Inflammatory macrophage (primary cell): ENCODE measurements at places on chromosomes 3 and 15.

DNA sequence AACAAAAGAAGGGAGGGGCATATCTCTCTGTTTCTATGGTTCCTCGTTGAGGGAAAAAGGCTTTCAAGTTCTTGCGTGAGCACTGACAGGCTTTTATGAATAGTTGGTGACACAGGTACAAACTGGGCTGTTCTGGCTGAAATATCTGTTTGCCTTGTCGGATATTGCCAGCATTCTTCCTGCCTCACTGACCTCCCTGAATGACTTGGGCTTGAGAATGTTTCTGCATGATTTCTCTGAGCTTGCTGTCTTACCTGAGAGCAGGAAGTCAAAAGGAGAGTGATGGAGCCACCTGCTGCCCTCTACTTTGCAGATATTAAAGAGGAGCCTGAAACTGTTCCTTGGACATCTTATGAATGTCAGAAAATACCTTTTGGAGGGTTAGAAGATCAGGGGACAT is 4.8 kb downstream of the GCNT3 start:
- DNase-seq, result no peak

GRCh38 chr15:72231833-72232478 is 966 bp upstream of the PKM start:
- DNase-seq, result peak; percentile 66

- DNase-seq, result no peak
Observed at GRCh38 chr15:74845581-74845980, 2.6 kb upstream of the ULK3 start.

- DNase-seq, result no peak
Observed at GRCh38 chr3:36394176-36394575, 13.9 kb downstream of the STAC start.

DNA sequence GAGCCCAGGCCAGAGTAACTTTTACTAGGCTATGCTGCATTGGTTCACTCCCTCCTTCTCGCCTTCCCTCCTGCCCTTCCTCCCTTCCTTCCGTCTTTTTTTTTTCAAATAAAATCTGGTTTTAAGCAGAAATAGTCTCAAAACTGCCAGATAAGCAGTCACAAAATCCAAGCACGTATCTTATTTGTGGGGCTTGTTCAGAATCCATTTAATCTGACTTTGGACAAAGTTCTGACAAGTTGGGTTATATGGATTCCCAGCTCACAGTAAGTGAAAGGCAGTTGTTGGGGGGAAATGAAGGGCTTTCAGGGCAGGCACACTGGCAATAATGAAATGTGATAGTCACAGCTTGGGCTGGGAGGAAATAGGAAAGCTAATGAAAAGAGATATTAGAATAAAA is 32.0 kb upstream of the PLXND1 start:
- DNase-seq, result no peak

DNA sequence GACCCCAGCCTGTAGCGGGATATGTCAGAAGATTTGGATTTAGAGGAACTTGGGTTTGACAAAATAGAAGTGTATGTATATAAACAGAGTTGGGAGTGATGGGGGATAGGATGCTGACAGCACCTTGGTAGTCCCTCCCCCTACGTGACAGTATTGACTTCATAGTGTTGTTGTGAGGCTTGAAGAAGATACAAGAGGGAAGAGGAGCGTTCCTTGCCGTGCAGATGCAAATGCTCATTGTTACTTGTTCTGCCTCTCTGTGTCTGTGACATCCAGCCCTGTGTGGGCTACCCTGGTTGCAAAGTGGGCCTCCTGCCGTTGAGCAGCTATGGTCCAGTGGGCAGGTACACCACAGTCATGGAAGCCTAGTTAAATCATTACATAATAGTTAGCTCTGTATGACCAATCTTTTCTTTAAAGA is 45.0 kb downstream of the SMAD3 start:
- DNase-seq, result no peak

DNA sequence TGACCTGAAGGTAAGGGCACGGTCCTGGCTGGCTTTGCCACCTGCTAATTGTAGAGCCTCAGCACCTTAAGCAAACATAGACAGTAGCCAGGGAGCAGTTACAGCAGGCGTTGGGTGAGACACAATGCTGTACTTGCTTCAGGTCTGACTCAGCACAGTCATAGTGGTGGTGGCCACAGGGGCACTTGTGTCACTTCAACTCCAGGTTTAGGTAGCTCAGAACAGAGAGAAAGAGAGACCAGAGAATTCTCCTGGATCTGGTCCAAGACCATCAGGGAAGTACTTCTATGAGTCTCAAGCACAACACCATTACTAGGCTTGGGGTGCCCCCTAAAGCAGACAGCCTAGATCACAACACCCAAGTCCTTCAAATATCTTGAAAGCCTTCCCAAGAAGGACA is 204.4 kb downstream of the OTOL1 start:
- no peak for DNase-seq

DNA sequence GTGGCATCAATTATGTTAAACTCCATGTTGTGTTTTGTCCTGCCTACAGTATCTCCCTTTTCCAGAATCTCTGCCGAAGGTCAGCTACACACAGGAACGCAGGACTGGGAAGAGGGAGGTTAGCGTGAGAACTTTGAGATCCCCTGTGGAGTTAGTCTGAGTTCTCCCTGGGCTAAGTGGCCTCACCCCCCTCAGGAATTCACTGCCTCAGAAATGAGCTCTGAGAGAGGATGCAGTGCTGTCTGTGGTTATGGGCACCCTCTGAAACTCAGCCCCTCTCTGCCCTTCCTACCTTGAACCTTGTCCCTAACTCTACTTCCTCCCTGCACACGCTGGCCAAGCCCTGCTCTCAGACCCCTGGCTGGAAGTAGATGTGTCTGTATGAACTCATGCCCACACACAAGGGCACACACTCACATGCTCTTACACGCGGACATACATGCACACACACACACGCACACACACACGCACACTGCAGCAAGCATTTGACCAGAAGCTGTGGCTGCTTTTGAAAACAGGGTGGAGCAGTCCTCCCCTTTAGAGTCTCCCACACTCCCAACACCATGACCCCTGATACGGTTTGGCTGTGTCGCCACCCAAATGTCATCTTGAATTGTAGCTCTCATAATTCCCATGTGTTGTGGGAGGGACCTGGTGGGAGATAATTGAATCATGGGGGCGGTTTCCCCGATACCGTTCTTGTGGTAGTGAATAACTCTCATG is 5.3 kb upstream of the VIPR1 start:
- DNase-seq, result no peak

DNA sequence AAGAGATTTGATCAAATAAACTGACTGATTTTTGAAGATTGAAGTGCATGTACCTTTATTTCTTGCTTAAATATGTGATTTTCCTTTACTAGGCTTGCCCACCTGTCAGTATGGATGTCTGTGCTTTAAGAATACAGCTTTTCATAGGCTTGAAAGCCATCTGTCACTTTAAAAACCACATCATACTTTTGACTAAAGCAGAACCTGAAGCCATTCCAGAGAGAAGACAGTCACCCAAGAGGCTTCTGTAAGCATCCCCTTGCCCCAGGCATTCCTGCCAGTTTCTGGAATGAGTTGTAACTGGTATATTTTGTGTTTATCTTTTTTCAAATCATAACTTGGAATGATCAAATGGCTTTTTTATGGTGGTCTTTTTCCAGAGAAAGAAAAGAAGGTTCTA is 24.0 kb downstream of the HPS3 start:
- DNase-seq, result no peak

- DNase-seq, result no peak
Observed at GRCh38 chr3:194330579-194330978, 20.5 kb downstream of the CPN2 start.

- DNase-seq, result peak; percentile 89
Observed at GRCh38 chr3:23113455-23114171, 89.5 kb upstream of the UBE2E2 start.

- DNase-seq, result peak; percentile 24
Observed at GRCh38 chr3:185595526-185595925, 9.4 kb downstream of the SENP2 start.

DNA sequence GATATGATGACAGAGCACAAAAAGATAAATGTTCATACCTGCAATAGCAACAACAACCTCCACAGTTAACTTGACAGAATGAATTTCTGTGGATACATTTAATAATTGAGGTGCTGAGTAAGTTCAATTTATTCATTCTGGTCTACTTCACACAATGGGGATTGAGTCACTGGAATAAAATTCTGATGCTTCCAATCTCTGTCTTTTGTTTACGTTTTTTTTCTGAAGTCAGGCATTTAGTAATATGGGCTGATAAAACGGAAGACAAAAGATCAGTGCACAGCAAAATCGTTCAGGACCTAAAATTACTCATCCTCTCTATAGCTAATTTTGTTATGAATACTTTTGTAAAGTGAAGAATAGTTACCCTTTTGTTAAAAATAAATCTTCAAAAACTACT is 565.9 kb upstream of the CCDC54 start:
- no peak for DNase-seq

GRCh38 chr3:11514191-11514821 is 129.4 kb downstream of the VGLL4 start:
- peak; percentile 78 for DNase-seq

GRCh38 chr15:33912326-33912725 is 56.0 kb upstream of the CHRM5 start:
- DNase-seq, result no peak

GRCh38 chr3:24952388-24952787 is 457.7 kb upstream of the THRB start:
- DNase-seq, result no peak

DNA sequence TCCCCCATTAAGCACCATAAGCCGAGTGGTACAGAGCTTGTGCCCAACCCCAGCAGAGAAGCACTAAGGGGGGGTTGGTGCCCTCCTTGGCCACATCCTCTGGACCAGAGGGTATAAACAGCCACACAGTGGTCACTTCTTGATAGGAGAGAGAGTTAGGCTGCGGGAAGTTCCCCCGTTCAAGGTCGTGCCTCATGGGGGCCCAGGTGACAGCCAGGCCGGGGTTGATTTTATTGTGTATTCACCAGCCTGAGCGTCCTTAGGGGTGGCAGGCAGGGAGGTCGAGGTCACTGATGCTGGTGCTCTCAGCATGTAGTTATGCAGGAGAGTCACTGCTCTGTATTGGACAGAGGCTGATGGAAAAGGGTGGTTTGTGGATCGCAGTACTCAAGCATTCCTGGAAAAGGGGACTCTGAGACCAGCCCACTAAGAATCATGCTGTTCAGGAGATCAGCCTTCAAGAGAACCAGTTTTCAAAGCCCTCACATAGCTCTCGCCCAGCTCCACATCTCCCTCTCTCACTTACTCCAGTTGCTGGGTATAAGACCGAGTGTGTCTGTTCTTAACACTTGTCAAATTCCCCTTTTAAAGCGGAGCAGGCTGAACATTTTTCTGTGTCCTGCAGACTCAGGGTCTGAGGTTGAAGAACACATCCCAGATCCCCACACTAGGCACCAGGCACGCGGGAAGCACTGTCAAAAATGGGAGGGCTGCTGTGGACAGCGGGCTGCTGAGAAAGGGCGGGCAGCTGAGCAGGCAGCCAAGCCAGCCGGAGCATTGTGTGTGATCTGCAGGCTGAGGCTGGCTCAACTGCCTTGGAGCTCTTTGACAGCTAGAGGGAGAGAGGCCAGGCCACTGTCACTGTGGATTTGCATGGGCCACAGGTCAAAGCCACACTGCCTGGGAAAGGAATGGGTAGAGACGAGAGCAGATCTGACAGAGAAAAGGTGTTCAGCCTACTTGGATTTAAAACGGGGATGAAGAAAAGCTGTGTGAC is 279.3 kb upstream of the LRRFIP2 start:
- no peak for DNase-seq

DNA sequence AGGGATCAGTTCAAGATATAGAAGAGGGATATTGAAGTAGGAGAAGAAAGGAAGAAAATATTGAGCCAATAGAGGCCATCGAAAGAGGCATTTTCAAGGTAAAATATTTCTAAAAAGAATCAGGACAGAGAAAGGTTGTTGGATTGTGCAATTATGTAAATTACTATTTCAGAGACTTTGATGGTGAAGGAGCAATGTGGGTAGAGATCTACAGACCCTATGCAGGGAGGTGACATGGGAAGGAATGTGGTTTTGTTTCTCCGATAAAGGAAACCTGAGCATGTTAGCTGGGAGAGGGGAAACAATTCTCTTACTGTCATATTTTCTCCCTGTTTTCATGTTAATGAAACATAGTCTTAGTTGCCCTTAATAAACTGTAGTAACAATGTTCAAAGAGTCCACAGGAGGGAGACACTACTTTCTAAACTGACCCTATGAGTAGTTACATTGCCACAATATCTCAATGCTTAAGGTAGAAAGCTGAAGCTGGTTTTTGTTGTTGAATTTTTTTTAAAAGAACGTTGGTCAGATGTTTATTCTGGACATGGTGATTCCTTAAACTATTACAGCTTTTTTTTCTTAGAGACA is 133.3 kb downstream of the GRM7 start:
- no peak for DNase-seq

DNA sequence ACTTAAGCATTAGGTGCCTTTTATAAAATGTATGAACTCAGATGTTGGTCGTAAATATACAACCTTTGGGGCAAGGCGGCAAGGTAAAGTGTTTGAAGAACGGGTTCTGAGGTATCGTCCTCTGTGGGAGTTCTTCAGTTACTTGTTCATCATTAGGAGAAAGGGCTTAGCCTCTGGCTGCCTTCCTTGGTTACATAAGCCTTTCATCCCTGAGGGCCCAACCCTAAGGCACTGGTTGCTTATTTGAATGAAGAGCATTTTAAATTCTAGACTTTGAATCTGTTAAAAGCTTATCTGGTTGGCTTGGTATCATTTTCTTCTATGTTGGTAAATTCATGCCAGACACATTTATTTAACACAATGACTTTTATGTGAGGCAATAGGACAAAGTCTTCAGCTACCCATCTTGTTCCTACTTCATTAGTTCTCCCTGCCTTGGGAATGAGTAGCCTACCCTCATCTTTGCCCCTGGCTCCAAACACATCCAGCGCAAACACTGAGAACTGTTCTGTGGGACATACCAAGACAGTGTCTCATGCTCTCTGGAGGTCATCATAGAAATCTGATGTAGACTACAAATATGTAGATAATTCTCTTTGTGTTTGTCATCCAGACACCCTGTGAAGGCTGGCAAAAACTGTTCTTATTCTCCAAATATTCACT is 12.4 kb upstream of the CCDC80 start:
- no peak for DNase-seq

DNA sequence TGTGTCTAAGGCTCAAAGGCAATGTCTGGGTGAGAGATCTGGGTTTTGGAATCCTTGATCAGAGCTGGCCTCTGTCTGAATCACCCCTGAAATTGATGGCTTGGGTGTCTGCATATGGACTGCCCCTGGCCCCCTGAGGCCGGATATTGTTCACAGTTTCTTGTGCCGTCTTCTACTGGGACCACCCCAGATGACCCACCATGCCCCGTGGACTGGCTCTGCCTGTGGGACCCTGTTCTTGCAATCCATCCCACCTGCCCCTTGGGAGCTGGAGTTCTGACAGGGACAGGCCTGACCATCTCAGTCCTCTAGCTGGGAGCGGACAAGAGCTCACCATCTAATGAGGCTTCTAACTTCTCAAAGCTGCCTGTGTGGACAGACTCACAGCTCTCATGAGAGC is 119.9 kb downstream of the FAM43A start:
- DNase-seq, result no peak
